ENCODE measurements at places on chromosomes 3 and 15.
A peak's percentile ranks its signal among the peaks of the same experiment; 100 is the strongest.

DNA sequence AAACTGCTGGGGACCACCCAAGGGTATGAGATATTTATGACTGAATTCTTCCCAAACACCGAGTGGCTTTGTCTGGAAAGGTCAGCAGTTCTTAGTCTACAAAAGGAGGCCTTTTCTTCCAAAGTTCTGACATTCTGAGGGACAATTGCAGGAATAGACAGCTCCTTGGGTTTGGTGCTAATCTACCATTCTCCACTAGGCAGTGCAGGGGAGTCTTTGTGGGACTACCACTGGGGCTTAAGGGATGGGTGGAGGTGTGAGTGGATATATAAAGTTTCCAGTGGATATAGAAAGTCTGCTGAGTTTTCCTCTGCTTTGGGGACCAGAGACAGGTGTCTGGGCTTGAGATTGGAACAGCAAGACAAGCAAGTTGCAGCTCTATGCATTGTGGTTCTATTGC lies 62.7 kb downstream of the EXOG start:
- no peak for ATAC-seq

GRCh38 chr3:185701611-185702261 lies 115.6 kb downstream of the SENP2 start:
- no peak for ATAC-seq

GRCh38 chr15:100101426-100102089 lies 240.2 kb downstream of the ADAMTS17 start:
- ATAC-seq: peak; percentile 37

GRCh38 chr3:4755566-4755965 lies 223.7 kb upstream of the BHLHE40 start:
- ATAC-seq: no peak

- no peak for ATAC-seq
These were observed 965.9 kb upstream of the ROBO1 start for GRCh38 chr3:80733522-80734176.

DNA sequence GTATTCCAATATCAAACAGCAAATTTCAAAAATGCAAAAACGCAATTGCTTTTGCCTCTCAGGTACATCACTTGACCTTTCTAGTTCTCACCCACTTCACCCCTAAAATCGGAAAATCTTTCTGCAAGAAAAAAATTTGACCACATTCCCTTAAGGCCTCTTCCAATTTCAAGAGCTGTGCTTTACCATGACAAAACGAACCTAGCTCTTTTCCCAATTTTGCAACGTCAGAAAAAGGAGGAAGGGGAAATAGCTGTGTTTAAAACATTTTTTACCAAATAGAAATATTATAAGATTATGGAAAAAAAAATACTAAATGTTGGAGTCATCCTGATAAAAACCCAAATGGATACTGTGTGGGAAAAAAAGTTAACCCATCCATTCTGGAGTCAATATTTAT lies 1.1 kb upstream of the NR2C2 start:
- ATAC-seq: no peak

DNA sequence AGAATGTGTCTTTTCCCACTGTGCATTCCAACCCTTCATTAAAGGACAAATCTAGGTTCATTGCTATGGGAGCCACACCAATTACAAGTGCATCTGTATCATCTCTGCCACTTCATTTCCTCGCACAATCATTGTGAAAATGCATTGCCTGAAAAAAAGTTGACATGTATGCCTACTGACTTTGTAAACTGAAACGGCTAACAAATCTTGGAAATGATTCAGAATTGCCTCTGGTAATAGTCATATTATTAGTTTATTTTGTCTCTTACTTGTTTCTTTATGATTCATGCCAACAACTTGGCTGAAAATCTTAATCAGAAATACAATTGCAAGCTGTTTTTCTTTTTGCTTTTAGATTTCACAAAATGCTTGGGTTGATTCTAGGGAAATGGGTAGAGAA lies 497.1 kb downstream of the ZIC1 start:
- no peak for ATAC-seq

DNA sequence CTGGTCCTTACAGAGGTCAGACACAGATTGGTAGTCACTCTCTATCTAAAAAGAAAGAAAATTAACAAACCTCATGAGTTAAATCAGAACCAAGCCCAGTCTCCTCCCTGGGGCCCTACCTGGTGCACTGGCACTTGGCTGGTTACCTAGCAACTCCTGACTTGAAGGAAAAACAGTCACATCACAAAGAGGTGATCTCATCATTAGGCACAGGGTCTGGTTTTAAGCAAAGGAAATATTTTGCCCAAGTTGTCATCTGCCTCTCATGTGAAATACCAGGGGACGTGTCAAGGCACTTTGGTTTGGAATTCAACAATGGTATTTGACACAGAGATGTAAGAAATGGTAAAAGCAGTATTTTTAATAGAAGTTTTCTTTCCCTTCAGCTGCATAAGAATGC lies 47.7 kb upstream of the FMN1 start:
- no peak for ATAC-seq

- no peak for ATAC-seq
These were observed 26.8 kb upstream of the INSYN1 start for GRCh38 chr15:73779974-73780373.

DNA sequence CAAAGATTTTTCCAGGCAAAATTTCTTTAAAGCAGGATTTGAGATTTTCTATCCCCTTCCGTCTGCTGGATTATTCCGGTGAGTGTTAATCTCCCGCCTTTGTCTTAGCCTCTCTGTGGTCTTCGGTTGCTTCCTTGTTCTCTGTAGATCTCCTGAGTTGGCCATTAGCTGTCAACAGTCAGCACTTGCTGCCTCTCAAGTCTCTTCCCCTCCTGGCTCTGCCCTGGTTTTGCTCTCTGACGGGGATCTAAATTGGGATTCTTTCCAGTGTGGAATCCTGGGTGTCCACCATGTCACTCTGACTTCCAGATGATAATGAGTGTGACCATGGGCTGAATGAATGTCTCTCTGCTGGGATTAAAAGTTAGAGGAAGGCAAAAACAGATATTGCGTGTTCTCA lies 121.5 kb downstream of the IGF1R start:
- no peak for ATAC-seq

DNA sequence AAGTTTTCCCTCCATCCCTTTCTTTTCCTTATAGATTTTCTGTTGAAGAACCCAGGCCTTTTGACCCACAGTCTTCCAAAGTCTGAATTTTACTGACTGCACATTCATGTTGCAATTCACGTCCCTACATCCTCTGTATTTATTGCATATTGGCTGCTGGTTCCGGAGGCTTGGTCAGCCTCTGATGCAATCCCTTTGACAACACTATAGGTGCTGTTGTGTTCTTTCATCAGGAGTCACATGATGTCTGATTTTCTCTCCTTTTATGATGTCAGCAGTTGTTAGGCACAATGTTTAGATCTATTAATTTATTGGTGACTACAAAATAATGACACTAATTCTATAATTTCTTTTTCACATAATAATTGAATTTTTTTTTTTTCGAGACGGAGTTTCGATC lies 8.7 kb downstream of the CYP1A1 start:
- ATAC-seq: no peak

GRCh38 chr15:24772686-24773373 lies 97.3 kb downstream of the NPAP1 start:
- ATAC-seq: peak; percentile 71

- ATAC-seq: no peak
These were observed 27.9 kb downstream of the MUC20 start for GRCh38 chr3:195748661-195749060.

Measured in gastroesophageal sphincter (tissue), 4 donors.